ENCODE measurements at places on chromosomes 1 and 21.

DNA sequence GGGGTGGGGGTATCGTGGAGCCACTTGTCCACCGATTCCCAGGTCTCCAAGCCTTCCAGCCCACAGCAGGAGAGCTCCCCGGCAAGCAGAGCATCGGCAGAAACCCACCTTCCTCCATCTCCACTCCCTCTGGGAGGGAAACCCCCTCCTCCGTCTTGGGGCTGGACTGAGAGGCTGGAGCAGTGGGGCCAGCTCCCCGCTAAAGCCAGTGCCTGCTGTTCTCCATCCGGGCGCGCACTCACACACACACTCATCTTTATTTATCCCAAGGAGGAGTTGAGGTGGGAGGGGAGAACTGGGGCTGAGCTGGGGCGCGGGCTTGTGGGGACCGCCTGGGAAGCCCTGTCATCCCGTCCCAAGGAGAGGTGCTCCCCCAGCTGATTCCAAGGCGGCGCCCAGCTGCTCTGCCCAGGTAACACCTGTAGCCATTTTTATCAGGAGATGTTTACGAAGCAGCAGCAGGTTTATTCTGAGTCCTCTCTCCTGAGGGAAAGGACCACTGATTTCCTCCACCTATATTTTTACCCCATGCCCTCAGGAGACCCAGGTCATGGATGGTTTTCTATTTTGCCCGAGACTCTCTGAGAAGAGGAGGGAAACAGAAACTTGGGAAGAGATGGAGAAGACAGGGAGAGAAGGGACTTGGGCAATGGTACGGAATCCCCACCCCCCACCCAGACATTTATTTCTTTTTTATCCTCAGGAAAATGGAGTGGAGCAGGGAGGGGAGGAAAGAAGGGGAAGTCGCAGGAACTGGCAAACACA is 2.1 kb downstream of the KCNN3 start:
- no peak for DNase-seq

DNA sequence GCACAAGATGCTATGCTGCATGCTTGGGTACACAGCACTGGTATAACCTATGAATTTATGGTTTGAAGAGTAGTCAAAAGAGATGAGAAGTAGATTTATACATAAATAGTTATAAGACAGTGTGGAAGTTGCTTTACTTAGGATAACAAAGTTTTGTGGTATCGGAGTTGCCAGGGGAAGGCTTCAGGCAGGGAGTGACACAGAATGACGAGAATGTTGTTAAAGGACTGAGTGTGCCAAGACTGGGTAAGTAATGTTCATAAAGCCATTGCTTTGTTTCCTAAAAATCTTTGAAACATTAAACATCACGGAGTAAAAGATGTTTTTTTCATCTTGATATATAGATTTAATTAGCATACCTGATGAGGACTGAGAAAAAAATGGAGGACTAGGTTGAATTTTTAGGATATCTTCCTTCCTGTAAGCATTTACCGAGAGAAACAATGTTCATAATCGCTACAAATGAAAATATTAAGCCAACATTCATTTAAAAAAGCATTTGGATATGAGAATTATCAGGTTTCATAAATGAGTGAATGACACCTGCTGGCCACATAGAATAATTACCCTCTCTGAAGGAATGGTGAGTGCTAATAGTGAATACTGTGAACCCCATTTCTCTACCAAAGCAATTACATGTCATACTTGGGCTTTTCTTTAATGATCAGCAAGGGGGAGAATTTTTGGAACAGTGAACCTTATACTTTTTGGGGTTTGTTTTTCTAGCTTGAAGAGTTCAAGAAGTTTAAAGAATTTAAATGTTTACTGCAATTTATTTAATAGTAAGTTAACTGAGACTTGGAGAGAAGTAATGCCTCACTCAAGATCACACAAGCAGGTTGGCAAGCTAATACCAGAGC is 28.4 kb downstream of the EXTL2 start:
- no peak for DNase-seq

- no peak for DNase-seq
Measured at GRCh38 chr1:3857791-3858129, 484 bp downstream of the DFFB start.

- no peak for DNase-seq
Measured at GRCh38 chr1:81155131-81155530, 645.6 kb upstream of the ADGRL2 start.

GRCh38 chr1:54127594-54128300 is 25.1 kb downstream of the CDCP2 start:
- no peak for DNase-seq

Data from activated CD8-positive, alpha-beta memory T cell treated with anti-CD3 and anti-CD28 coated beads for 4 hours (primary cell).